Osteocyte (in vitro differentiated cells): ENCODE measurements at places on chromosomes 12 and 14. TPM values are rescaled to one million over a fixed set of nuclear protein-coding genes. Genes with fewer than 3 reads are reported as not detected.

Gene NUP37
- 24.6 and 25.4 TPM in 2 replicates for total RNA-seq

Gene TAC3
- not detected in 2 replicates for total RNA-seq

Gene FKBP11
- total RNA-seq, result 16.2 and 16.4 TPM in 2 replicates

Gene WNT1
- not detected in 2 replicates for total RNA-seq

Gene PELI2
- total RNA-seq, result 15.0 and 15.3 TPM in 2 replicates

Gene TSPAN11
- total RNA-seq, result 8.4 and 9.2 TPM in 2 replicates

Gene C14orf39
- 1.1 and 1.4 TPM in 2 replicates for total RNA-seq

GRCh38 chr14:58104808-58105207, 47.2 kb downstream of the ARMH4 start:
- no peak for DNase-seq

GRCh38 chr12:70739756-70740155, 102.5 kb upstream of the PTPRB start:
- no peak for DNase-seq

DNA sequence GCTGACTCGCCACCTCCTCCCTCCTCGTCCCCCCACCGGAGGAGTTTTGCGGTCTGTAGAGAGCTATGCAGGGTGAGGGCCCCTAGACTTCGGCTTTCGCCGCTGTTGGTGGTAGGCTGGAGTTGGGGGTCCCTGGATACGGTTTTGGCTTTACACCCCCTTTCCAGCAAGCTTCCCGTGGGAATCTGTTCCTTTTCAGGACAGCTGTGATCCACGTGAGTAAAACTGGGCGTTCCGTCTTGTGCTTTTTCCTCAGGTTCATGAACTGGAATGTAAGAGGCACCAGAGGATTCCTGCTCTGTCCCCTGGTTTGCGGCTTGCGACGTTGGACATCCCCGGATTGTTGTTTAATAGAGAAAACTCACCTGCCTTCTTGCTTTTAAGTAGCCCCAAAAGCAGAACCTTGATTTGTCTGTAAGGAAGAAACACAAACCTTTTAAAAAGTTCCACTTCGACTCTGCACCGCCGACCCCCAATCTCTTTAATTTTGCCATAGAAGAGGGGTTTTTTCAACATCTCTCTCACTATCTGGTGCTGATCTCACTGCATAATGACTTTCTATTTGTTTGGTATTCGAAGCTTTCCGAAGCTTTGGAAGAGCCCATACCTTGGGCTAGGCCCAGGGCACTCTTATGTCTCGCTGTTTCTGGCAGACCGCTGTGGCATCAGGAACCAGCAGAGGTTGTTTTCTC, 490 bp downstream of the PRORP start:
- DNase-seq, result no peak

GRCh38 chr14:52020866-52021717, 31.7 kb downstream of the RTRAF start:
- DNase-seq, result no peak

GRCh38 chr14:73741876-73742519, 27.8 kb upstream of the PNMA1 start:
- DNase-seq, result no peak

DNA sequence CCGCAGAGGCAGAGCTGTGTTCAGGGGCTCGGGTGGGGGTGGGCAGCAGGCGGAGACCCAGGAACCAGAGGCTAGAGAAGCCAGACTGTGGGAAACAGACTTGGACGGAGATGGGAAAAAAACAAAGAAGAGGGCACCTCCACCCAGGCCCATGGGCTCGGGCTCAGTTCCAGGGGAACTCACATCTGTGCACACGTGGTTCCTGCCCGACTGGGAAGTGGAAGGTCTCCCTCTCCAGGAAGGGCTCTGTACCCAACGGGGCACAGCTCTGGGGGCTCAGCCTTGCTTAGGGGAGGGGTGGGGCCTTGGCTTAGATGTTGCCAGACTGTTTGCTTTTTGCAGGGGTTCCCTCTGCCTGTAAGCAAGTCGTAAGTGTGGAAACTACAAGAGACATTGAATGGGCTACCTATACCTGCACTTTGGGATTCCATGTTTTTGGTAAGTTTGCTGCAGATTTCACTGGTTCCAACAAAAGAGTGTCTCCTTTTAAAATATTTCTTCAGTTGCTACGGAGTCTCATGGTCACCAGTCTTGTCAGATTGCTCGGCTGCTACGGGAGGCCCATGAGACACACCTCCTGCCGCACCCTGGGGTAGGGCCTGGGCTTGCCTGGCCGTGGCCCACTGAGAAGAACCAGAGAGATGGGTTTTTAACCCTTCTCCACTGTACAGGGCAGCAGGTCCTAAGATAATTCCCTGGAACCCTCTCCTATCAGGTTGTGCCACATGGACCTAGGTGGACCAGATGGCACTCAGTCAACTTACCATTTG, 127.6 kb upstream of the EVL start:
- no peak for DNase-seq

DNA sequence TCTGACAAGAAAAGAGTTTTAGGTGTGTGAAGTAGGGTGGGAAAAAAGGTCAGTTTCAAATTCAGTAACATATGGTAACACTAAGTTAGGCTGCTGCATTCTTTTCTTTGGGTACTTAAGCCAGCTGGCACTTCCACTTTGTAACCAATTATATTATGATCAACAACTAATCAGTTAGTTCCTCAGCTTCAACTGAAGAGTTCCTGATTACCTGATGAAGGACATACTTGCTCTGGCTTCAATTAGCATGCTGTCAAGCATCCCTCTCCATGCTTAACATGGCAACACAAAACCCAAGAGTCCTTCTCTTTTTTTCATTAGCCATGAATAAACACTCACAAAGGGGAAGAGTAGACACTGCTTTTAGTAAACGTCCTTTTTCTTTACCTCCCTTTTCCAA, 6.8 kb upstream of the KANSL2 start:
- DNase-seq, result no peak

DNA sequence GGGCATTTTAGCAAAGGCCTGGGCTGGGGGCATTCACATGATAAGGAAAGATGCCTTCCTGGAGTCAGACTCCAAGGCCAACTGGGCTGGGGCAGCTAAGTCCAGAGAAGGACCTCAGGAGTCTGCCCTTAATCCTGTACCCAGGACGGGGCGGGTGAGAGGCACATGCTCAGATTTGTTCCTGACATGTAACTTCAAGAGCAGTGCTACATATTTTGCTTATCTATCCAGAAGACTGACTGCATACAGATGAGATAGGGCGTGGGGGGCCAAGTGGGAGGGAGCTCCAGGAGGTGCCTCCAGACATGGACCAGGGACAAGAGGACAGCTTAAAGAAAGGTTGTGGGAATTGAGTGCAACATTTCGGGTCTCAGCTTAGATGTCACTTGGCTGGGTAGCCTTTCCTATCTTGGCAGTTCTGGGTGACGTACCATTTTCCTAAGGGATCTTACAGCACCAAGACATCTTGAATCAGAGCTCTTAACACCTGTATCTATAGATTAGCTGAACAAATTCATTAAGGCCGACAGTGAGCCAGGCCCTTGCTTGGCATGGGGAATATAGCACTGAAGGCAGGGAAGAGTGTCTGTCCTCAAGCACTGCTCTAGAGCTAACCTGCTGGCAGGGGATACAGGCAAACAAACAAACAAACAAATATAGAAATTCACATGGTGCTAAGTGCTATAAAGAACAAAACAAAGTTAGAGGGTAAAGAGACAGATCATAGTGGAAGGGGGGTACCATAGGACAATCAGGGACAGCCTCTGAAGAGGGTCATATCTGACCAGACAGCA, 61.2 kb downstream of the PTPN21 start:
- no peak for DNase-seq

DNA sequence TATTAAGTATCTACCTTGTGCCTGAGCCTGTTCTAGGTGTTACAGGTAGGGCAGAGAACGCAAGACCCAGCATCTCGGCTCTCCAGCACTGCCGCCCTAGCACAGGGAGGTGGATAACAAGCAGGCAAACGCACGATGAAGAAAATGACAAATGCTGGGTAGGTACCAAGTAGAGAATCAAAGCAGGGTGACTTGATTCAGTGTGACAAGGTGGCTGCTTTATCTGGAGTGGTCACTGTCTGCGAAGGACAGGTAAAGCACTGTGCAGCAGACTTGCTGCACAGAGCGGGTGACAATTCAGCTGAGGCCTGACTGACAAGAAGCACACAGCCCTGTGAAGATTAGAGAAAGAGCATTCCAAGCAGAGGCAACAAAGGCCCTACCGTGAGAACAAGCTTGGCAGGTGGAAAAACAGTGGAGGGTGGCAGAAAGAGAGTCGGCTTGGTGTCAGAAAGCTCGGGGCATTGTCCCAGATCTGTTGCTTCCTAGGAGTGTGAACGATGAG, 12.9 kb downstream of the PRKCH start:
- no peak for DNase-seq

GRCh38 chr12:13177373-13177772, 19.2 kb upstream of the EMP1 start:
- no peak for DNase-seq

DNA sequence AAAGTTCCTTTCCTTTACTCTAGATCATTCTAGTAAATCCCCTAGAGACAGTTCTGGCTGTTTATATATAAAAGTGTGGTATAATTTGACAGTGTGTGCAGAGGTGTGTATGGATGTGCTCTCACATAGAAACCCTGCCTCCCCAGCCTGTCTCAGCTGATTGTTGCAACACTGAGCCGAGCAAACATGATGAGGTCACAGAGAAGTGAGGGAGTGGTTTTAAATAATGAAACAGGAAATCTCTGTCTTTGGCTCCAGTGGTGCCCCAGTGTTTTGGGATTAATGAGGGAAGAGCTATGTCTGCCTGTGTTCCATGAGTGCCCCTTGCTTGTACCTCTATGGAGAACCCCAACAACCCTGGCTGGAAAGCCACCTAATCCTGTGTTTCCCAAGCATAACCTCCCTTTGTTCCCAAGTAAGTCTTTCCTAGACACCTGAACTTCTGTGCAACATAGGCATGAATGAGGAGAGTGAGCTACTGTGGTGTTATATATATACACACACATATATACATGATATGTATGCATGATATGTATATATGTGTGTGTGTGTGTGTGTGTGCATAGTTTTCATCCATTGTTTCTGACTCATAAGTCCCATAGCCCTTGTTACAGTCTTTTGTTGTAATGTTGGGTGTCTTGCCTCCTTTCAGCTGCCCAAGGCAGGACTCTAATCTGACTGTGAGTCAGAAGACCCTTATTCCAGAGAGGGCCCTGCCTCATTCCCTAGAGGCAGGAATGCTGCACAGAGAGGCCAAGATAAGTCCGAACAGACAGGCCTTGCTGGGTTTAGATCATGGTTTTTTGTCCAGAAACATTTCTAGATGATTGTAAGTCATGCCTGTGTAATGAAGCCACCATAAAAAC, 18.0 kb downstream of the TRAF3 start:
- no peak for DNase-seq

DNA sequence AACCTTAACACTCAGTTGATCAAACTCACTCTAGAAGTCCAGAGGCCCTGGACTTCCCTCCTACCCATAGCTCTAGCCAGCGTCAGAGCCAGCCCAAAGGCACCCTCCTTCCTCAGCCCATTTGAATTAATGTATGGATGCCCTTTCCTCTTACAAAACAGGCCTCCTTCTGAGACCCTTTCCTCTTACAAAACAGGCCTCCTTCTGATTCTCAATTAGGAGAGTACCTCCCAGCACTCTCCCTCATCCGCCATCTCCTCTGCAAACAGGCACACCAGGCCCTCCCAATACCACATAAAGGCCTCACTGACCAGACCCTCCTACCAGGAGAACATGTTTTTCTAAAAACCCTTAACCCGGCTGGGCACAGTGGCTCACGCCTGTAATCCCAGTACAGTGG, 65.7 kb downstream of the MOK start:
- no peak for DNase-seq

DNA sequence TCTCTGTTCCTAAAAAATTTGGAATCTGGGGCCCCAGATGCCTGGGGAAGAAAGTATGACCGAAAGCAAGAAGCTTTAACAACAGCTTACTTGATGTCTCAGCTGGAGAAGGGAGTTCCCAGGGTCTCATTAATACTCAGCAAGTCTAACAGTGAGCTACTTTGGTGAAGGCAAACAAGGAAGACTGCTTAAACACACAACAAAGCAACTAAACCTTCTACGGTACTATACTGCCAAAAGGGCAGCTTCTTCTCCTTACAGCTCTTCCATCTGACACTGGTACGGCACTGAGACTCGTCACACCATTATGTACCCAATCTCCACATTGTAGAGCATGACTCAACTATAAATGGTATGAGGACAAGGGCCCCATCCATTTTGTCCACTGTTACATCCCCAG, 213.0 kb downstream of the MED13L start:
- DNase-seq, result no peak

DNA sequence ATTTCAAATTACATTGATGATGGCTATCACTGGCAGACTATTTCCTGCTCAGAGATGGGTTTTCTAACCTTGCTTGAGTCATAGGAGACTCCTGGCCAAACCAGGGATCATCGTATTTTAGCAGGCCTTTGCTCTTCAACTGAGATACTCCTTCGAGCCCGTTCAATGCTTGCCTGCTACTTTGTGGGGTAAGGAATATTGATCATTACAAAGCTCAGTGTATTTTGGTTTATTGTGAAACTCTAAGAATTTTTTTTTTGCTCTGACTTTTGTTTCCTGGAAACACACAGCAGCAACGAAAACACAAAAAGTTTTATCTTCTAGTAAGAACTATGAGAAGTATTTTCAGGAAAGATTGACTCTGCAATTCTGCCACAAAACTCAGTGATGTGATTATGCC, 4.1 kb downstream of the GPRC5D start:
- no peak for DNase-seq
